ENCODE measurements at places on chromosomes 3 and 15.

DNA sequence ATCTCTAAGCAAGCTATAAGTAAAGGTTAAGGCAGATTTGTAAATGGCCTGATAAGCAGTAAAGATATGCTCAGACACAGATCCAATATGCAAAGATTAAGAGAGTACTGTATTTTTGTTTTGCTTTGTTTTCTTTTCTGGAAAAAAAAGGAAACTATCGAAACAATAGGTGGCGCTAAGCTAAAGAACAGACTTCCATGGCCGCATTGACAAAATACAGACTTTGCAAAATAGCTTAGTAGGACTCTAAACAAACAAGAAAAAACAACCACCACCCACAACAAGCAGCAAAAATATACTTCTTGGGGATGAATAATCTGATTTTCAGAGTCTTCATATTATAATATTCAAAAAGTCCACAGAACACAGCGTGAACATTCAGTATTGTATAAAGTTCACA lies 758.4 kb upstream of the ROBO1 start:
- no peak for DNase-seq

DNA sequence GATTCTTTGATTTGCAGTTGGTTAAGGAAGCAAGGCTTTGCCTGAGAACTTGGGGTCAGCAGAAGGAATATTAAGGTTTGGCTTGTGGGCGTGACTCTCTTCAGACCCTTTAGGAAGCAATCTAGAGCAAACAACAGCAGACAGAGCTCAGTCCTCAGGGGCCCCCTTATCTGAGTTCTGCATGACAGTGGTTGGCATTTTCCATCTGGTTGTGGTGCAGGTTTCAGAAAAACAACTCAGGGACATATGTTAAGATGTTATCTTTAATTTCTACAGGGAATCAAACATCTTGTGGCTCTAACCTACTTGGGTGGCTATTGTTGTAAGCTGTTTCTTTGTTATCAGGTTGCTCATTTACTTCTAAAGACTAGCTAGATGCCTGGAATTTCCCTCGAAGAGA lies 141.4 kb downstream of the VPS8 start:
- no peak for DNase-seq

- no peak for DNase-seq
These were observed 8.8 kb downstream of the STAB1 start for GRCh38 chr3:52503788-52504424.

- DNase-seq: no peak
These were observed 67.7 kb upstream of the CDV3 start for GRCh38 chr3:133505813-133506212.

GRCh38 chr15:82621970-82622369 lies 25.2 kb downstream of the CPEB1 start:
- no peak for DNase-seq

DNA sequence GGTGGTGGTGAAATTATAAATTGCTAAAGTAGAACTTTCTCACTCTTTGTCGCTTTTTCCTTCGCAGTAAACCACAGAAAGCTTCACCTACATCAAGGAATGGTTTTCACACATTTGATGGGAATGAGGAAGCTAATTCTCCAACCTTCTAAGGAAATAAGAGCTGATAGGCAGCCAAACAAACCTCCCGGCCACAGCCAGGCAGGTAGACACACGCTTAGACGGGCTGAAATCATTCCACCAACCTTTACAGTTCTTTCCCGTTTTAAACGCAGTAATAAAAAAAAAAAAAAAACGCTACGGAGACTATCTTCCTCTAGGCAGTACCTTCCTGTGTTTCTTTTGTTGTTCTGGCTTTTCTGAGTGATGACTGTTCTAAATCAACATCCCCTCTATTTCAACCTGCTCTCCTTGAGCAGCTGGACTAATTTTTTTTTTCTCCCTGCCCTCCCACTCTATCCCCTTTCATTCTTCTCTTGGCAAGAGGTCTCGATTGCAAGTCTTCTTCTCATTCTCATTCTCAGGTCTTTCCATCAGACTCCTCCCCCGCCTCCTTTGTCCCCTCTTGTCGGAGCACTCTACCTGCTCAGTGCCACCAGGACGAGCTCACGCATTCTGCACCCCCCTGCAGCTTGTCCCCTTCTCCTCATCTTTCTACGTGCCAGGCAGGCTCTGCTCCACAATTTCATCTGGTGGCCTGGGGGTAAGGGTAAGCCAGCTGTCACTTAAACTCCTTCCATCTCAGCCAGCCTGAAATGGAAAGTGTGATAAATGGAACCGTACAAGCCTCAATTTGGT lies 391.1 kb upstream of the MDFIC2 start:
- DNase-seq: no peak

- no peak for DNase-seq
These were observed 4.8 kb upstream of the RBP2 start for GRCh38 chr3:139481116-139481515.

- DNase-seq: no peak
These were observed 286.0 kb upstream of the SUCLG2 start for GRCh38 chr3:67940210-67940952.

GRCh38 chr3:168613151-168613550 lies 517.4 kb upstream of the GOLIM4 start:
- DNase-seq: no peak

DNA sequence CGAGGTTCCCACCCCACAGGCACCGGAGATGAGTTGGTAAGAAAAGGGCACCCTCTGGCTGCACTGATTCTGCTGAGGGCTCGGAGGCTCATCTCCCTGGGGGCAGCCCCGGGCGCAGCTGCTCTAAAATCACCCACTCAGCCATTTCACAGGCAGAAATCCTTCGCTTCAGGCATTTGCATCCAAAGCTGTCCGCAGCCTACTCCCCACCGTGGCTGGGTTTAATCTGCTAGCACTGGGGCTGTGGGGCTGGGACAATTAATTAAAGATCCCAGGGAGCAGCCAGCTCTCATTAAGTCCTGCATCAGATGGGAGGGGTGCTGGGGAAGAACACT lies 104.3 kb upstream of the PRR20G start:
- DNase-seq: no peak

DNA sequence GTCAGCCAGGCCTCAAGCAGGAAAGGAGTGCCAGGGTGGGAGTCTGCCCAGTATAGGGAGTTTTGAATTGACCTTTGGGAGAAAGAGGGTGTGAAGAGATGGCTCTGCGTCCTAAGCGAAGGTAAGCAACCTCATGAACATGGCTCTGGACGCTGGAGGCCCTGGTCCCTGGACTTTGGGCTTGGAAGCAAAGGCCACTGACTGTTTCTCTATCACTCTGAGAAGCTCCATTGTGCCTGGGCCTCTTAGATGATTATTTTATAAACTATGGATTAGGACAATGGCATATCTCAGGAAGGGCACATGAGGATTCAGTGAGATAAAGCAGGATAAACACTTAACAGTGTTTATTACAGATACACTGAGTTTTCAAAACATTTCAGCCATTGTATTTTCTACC lies 59.0 kb downstream of the SUCLG2 start:
- no peak for DNase-seq

DNA sequence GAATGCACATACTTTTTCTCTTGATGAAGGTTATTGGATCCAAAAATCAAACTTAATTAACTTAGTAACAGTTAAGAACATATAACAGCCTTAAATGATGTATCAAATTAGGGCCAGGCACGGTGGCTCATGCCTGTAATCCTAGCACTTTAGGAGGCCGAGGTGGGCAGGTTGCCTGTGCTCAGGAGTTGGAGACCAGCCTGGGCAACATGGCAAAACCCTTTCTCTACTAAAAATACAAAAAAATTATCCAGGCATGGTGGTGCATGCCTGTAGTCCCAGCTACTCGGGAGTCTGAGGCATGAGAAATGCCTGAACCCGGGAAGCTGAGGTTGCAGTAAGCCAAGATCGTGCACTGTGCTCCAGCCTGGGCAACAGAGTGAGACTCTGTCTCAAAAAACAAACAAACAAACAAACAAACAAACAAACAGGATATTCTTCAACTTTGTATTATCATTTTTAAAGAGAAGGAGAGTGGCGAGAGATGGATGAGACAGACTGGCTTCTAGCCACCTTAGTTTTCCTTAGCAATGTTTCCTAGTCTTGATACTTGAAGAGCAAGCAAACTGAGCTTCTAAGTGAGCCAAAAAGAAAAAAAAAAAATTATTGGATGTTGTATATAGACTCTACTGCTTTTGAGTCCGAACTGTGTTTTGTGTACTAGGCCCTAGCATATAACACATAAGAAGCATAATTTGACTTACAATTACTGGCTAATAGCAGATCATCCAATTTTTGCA lies 13.8 kb downstream of the SPRED1 start:
- DNase-seq: no peak

DNA sequence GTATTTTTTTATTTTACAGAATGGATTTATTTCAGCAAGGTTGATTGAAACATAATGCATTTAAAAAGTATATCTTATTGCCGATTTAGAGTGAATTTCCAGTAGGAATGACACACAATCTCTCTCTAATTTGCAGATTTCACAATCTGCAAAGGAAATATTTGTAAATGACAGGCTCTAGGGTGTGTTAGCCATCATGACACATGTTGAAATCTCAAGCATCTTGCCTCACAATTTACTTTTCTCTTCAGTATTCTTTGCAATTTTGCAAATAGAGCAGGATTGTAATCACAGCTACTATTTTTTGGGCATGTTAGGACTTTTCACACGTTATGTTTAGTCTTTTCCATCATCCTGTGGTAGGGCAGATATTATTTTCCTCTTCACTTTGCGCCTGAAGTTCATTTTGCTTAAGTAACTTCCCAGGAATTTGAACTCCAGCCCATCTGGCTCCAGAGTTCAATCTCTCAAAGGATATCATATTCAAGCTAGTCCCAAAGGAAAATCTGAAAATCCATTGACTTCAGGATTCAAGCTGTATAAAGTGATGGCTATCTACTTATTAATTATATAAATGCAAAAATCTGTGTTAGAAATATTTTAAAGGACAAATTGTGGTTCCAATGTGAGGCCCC lies 55.4 kb downstream of the ATP13A4 start:
- no peak for DNase-seq

DNA sequence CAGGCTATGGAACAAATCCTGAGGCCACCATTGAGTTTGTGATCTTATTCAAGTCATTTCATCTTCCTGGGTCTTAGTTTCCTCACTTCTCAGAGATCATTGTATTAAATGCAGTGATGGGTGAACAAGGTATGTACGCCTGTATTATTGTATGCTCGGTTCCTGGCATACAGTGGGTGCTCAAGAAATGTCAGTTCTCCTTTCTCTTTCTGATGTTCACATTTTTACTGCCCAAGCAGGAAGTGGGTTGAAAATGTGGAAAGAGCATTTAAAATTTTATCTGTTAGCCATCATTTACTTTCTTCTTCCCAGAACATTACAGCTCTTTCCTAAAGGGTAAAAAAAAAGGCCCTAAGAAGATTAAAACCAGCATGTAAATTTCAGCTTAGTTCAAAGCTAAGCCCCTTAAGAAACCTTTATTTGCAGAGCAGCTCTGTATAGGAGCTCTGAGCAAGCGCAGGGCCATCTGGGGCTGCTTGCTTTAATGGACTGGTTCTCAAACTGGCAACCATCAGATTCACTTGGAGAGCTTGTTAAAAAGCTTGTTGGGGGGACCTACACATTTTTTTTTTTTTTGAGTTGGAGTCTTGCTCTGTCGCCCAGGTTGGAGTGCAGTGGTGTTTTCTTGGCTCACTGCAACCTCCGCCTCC lies 179.4 kb downstream of the CHST2 start:
- no peak for DNase-seq

DNA sequence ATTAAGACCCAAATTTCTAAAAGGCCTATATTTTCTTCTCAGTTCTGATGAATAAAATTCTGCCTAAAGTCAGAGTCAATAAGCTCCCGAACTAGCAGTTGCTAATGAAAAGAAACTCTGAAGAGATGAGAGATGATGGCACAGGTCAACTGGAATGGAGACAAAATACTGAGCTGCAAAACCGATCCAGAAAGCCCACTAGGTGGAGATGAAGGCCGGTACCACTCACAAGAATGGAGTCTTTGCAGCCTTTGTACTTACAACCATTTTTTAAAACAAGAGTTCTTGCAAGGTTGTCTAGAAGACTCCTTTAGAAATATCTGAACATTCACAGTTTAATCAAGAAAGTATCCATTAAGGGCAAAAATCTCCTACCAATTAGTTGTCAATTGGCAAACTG lies 119.9 kb upstream of the TJP1 start:
- DNase-seq: no peak

DNA sequence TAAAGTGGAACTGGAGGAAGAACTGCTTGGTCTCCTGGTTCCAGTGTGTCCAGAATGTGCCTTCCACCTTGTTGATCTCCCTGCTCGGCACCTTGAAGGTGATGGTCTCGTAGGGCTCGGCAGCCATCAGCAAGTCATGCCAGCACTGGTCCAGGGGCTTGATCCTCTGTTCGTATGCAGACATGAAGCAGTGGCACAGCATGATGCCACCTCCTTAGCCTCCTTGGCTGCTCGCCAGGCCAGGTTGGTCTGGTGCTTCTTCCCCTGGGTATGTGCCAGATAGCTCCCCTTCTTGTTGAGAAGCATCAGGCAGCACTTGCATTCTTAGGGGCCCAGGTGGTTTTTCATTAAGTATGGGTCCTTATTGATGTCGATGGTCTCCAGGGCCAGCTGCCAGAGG lies 17.8 kb upstream of the TXNRD3 start:
- DNase-seq: no peak

DNA sequence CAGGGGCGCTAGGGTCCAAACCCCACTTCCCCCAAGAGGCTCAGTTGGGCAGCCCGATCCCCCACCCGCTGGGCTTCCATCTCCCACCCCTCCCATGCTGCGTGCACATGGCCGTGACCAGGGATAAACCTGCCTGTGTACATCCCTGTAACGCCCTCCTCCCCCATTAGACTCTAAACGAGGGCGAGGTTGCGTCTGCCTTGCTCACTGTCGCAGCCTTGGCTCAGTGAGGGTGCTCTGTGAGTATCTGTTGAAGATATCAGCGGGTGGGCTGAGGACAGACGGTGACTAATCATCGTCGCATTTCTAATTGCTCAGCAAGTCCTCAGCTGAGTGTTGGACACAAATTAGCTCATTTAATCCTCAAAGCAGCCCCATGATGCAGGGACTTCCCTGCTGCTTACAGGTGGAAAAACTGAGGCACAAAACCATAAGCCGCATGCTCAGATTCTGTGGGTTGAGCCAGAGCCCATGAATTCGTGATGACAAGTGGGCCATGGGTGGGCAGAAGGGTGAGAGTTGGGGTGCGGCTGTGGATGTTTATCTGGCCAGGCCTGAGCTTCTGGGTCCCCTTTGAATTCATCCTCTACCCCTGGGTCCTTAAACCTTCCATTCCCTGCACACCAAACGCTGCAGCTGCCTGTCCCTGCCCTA lies 26.0 kb downstream of the FBLN2 start:
- peak; percentile 19 for DNase-seq
